Tongue (tissue), 3 donors: ENCODE measurements at places on chromosomes 12 and 14. TPM values are rescaled to one million over a fixed set of nuclear protein-coding genes. Genes with fewer than 3 reads are reported as not detected.

DNA sequence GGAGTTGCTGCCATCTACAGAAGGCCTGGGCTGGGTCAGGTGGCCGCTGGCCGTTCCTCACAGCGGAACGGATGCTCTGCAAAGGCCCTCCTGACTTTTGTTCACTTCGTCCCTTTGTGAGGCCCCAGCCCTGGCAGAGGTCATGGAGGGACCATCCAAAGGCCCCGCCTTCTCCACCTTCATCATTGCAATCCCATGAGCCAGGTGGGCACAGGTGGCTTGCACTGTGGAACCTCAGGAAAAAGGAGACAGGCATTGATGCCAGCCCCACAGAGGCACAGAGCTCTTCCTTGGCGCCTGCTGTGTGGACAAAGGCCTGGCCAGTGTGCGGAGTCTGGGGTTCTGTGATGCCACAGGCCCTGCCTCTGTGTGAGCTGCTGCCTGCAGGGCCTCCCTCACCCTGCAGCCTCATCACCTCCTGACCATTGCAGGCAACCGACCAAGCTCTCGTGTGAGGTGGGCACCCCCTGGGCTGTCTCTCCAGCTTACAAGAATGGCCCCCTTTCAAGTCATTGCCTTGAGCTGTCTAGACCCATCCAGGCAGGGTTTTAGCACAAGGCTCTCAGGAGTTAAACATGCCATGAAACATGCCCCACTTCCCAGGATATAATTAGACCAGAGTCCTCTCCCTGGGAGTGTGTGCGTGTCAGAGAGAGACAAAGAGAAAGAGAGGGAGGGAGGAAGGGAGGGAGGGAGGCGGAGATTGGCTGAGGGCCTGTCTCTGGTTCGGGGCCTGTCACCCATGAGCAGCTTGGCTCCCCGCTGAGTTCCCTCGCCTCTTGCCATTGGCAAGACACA lies 19.3 kb downstream of the NFKBIA start:
- peak; percentile 87 for DNase-seq

DNA sequence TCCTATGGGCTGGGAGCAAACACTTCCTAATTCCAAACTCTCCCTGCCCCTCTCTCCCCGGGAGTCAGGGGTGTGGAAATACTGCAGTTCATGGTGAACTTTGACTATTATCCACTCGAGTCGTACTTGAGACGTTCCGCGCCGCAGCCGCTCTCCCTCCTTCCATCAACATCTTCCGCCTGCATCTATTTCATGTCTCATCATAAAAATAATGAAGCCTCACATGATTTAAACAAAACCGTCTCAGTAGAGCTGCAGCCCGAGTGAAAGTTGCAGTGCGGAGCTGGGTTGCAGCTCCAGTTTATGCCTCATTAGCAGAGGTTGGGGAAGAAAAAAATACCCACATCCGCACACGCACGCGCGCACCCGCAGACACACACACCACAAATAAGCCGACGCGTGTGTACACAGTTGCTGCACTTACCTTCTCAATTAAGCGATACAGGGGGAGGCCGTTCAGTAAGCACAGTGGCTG lies 283 bp downstream of the LMO3 start:
- DNase-seq: peak; percentile 35

DNA sequence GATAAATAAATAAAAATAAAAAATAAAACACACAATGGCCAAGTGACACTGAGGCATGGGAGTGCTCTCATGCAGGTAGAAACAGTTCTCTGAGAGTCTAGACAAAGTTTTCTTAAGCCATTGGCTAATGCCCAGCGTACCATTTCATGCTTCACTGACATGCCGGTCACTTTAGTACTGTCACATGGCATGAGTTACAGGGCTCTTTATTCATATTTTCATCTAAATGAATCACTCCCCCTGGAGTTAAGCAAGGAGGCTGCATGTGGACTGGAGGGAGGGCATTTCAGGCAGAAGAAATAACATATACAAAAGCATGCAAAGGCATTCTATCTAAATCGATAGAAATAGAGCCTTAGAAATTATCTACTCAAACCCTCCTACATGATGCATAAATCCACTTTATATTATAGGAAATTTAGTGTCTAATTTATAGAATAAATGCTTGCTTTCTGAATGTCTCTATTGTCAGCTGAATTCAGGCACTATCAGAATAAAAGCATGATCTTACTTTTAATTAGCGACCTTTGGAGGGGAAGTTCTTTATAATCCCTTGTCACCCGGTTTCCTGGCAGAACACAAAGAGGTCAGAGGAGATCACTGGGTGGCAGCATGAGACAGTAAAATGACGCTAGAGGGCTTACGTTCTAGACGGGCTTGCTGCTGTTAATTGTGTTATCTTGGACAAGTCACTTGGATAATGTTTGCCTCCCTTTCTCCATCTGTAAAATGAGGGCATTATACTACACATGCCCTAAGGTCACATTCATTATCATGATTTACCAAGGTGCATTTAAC lies 17.5 kb downstream of the DYRK4 start:
- DNase-seq: no peak

- no peak for DNase-seq
These were observed 2.9 kb downstream of the TCHP start for GRCh38 chr12:109902891-109903418.

DNA sequence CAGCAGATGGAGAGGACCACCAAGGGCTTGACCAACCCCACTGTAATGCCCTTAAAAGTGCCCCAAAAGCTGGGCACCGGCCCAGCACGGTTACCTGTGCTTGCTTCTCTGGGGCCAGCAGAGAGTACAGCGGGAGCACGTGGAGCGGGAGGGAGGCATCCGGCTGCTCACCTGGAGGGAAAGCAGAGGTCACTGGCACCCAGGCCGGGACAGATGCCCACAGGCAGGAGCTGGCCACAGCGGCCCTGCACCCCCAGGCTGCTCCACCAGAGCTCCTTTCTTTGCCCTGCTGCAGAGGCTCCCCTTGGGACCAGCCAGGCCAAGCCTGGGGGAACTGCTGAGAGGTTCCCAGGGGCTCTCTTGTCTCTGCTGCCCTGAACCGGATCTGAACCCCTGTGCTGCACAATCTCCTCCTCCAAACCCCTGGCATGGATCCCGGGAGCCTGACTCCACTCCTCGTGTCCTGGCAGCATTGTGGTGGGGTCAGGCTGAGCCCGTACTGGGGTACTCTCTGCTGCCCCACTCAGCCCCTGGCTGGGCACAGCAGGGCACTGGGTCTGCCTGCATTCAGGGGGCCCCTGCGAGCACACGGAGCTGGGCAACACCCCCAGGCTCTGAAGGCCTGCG lies 24.0 kb downstream of the DHX37 start:
- no peak for DNase-seq

DNA sequence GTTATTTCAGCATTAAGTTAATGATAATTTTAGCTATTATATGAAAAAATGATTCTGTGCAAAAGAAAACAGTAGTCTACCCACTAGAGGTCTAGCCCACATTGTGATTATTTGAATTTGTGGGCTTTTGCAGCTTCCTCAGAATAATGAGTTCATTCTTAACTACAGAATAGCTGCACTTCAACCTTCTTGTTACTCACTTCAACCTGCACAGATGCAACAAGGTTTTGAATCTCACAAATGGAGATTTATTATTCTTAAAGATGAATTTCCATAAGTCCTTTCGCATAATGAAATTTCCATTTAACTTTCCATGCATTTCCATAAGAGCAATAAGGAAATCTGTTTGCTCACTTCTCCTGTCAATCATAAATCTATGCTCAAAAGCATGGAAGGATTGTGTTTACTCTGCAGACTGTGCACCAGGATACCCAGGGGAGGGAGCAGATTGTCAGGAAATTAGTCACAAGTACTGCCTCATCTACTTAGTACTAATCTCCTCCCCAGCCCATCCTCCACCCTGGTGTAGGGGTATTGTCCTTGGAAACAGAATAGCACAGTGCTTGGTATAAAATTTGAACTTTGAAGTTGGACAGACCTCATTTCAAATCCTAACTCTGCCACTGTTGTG lies 24.1 kb downstream of the PTGER2 start:
- no peak for DNase-seq

- no peak for DNase-seq
These were observed 19.1 kb downstream of the TSPAN11 start for GRCh38 chr12:30945443-30946164.

GRCh38 chr14:24416932-24417619 lies 12.4 kb downstream of the CBLN3 start:
- DNase-seq: no peak

DNA sequence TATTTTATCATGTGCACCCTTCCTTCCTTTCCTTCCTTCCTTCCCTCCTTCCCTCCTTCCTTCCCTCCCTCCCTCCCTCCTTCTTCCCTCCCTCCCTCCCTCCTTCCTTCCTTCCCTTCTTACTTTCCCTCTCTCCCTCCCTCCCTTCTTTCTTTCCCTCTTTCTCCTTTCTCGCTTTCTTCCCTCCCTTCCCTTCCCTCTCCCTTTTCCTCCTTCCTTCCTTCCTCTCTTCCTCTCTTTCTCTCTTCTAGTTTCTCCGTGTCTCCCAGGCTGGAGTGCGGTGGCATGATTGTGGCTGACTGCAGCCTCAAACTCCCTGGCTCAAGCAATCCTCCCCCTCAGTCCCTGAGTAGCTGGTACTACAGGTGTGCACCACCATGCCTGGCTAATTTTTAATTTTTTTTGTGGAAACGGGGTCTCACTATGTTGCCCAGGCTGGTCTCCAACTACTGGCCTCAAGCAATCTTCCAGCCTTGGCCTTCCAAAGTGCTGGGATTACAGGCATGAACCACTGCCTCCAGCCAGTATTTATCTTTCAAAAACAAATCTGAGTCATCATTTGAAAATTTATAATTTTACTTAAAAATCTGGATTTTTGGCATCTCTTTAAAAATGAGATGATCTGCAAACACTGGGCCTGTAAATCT lies 7.8 kb downstream of the C1RL start:
- DNase-seq: no peak

- no peak for DNase-seq
These were observed 62.4 kb downstream of the UBR7 start for GRCh38 chr14:93269341-93270068.

DNA sequence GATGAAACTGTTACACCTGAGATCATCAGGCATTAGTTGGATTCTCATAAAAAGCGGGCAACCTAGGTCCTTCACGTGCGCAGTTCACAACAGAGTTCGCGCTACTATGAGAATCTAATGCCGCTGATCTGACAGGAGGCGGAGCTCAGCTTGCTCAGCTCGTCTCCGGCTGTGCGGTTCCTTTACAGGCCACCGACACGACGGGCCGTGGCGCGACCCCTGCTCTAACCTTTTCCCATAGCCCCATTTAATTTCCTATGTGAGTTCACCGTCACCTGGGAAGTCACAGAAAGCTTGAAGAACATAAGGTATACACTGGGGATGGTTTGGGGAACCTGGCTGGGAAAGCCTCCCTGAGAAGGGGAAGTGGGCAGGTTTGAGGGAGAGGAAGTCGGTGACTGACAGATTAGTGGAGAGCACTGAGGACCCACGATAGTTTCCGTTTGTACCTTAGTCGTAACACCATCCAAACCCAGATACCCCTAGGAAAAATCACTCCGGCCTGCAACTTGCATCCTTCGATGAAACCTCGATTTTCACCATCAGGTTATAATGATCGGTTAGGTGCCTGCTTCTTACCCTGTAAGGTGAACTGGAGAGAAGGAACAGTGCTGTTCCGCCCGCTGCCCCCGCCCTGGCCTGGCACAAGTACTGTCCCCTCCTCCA lies 2.8 kb upstream of the AAAS start:
- DNase-seq: no peak

GRCh38 chr12:94767956-94768355 lies 117.6 kb upstream of the TMCC3 start:
- DNase-seq: peak; percentile 38

GRCh38 chr14:95523051-95523814 lies 6.8 kb upstream of the SYNE3 start:
- no peak for DNase-seq

DNA sequence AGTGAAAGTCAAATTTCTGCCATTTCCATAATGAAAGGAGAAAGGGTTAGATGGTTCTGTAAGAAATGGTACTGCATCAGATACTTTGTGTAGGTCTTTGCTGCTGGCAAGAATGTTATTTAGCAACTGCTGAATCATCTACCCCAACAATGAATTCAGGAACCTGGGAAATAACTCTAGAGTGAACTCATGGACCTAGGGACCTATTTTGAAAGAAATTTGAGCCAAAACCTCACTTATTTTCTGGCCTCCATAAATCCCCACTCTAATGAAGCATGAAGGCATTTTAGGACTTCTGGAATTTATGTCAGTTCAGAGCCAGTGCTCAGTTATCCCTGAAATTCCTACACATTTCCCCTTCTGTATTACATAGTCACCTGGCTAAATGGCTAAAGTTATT lies 50.9 kb upstream of the CPNE8 start:
- no peak for DNase-seq

GRCh38 chr12:70692681-70693288 lies 55.6 kb upstream of the PTPRB start:
- no peak for DNase-seq

- no peak for DNase-seq
These were observed 39.6 kb upstream of the CPM start for GRCh38 chr12:68972595-68972994.

GRCh38 chr12:109671502-109671901 lies 42.1 kb upstream of the FAM222A start:
- no peak for DNase-seq

GRCh38 chr14:23639048-23639890 lies 3.1 kb downstream of the DHRS2 start:
- no peak for DNase-seq

- DNase-seq: peak; percentile 56
These were observed 28.9 kb upstream of the TMX1 start for GRCh38 chr14:51211149-51211548.

- no peak for DNase-seq
These were observed 9.0 kb upstream of the NUMB start for GRCh38 chr14:73467377-73467776.

DNA sequence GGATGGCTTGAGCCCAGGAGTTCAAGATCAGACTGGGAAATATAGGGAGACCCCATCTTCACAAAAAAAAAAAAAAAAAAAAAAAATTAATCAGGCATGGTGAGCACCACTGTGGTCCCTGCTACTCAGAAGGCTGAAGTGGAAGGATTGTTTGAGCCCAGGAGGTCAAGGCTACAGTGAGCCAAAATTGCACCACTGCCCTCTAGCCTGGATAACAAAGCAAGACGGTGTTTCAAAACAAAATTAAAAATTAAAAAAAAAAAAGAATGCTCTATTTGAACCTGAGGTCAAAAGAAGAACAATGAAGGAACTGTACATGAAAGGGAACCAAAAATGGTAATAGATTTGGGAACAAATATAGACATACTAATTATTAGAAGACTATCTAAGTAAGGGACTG lies 40.4 kb downstream of the BMP4 start:
- DNase-seq: no peak

- DNase-seq: no peak
These were observed 19.3 kb downstream of the TBC1D15 start for GRCh38 chr12:71858848-71859247.

GRCh38 chr12:113237748-113238147 lies 16.5 kb downstream of the TPCN1 start:
- no peak for DNase-seq

SYNJ2BP gene
- total RNA-seq: 41.6 TPM

TPH2 gene
- 0.10 TPM for total RNA-seq

AHNAK2 gene
- total RNA-seq: 51.0 TPM

RTN1 gene
- 5.9 TPM for total RNA-seq

TEX52 gene
- total RNA-seq: not detected

SLC10A1 gene
- not detected for total RNA-seq

EVL gene
- 41.2 TPM for total RNA-seq

TSPAN31 gene
- 57.0 TPM for total RNA-seq

LMNTD1 gene
- not detected for total RNA-seq

RNASE2 gene
- total RNA-seq: 0.82 TPM

IL26 gene
- total RNA-seq: not detected
